ENCODE measurements at places on chromosomes 7 and 10.

DNA sequence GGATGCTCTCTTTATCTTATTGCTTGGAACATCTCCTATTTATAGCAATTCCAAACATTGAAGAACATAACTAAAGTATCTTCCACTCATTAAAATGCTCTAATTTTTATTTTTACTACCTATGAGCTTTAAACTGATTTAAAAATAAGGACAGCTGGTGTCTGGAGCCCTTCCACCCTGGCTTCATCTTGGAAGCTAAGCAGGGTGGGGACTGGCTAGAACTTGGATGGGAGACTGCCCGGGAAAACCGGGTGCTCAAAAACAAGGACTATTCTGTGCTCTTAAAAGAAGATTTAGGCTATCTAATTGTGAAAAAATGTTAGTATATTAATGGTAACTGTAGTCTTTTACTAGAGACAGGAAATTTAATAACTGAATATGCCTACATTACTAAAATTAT is 69.2 kb downstream of the ARMC3 start:
- no peak for DNase-seq

DNA sequence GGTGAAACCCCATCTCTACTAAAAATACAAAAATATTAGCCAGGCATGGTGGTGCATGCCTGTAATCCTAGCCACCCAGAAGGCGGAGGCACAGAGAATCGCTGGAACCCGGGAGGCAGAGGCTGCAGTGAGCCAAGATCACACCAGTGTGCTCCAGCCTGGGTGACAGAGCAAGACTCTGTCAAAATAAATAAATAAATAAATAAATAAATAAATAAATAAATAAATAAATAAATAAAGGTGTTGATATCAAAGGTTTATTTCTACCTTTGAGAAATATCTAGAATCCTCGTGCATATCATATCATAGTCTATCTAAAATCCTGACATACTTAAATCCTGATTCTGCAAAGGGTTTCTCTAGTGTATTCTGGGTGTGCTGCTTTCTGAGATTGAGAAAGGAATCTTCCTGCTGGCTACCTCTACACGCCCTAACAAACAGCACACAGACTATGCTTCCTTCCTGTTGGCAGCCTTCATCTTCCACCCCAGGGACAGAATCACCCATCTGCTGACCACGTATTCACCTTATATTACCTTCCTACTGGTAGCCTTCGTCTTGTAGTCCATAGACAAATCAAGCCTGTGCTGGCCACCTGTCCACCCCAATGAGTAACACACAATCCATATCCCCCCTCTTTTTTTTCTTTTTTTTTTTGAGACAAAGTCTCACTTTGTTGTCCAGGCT is 8.7 kb downstream of the ABLIM1 start:
- DNase-seq = no peak

GRCh38 chr10:34526758-34527730 is 288.1 kb downstream of the PARD3 start:
- DNase-seq = no peak

GRCh38 chr10:81306971-81307782 is 567.8 kb upstream of the NRG3 start:
- DNase-seq = no peak

All from activated naive CD4-positive, alpha-beta T cell (primary cell).